ENCODE measurements at places on chromosomes 12 and 14.

DNA sequence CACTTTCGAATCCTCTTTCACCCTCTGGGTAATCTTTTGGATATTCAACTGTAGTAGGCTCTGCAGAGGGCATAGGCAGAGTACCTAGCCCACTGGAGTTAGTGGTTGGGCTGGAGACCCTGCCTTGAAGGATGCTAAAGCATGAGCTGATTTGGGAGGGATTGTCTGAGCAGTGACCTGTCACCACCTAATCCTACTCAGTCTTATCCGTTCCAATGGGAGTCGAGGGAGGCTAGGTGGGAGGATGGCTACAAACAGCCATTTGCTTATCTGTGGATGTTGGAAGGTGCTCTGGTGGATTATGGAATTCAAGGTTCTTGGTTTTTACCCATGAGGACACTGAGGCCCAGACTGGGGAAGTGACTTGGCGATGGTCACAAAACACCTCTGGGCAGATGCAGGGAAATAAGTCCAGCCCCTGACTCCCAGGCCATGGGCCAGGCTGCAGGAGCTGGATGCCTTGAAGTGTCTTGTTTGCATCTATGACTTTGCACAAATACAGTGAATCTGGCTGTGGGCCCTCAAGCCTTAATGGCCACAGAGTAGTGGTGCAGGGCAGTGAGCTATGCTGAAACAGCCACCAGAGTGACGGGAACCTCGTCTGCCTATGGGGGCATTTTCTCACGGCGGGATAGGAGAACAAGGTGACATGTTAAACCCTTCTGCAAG lies 3.7 kb downstream of the KMT5A start:
- no peak for DNase-seq

- DNase-seq = no peak
Observed at GRCh38 chr12:126811391-126811790, 1455.6 kb upstream of the TMEM132C start.

DNA sequence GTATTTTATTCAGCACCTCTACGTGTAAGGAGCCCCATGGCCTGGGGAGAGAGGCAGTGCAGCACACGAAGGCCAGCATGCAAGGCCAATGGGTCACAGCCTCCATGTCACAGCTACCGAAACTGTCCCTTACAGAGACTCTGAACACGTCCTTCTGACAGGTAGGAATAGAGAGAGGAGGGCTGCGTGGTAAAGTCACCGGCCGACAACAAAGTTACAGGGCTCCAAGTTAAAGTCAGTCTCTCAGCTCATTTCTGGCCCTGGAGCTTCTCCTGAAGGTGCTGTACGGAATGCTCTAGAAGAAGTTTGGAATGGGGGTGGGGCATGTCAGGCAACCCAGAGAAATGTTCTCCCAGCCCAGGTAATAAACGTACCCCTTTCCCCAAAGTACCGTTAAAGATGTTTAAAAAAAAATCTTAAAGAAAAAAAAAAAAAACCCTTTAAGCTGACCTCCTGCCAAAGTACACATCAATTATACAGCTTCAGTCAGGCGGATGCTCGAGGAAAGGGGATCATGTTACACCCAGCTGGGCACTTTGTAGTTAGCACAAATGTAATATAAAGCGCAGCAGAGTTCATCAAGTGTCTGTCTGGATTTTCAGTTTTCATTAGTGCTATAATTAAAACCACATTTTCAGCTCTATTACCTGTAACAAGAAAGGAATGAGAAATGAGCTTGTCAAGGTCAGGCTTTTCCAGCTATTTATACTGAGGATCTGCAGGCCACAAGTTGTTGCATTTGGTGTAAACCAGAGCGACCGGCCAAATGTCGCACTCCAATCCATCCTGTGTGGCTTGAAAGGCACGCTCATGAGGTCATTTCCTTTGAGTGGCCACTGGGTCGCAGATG lies 53.3 kb upstream of the CDKN3 start:
- DNase-seq = no peak

DNA sequence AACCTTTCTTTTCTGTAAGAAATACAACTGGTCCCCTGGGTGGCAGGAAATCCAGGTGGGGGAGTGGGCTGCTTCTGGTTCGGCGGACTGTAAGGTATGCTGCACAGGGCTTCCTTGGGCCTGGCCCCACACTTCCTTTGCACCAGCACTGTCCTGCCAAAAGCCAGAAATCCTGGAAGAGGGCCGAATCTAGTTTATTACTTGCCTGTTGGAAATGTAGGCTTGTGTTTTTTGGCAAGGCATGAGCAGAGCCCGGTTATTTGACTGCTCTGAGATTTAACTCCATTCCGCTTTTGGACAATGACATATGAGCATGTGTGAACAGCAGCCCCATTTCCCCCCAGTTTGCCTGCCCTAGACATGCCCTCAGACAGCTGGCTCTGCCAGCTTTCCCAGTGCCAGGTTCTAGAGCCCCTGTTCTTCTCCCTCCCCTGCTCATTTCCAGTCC lies 86.6 kb downstream of the BORCS5 start:
- no peak for DNase-seq

DNA sequence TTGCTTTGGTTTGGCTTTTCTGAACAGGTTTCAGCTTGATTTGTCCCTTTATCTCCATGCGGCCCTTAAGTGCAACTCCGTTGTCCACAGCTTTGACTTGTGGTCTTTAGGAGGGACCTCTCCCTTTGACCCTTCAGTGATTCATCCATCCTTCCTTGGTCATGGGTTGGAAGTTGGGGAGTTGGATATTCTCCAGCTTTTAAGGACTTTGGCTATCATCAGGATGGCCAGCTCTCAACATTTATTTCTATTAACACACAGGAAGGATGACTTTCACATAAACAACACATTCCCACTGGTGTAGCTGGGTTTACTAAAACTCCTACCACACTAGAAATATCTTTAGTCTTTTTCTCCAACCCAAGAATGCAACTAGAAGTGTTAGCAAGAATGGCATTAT lies 50.9 kb upstream of the E2F7 start:
- DNase-seq = no peak

GRCh38 chr12:89861086-89861485 lies 152.4 kb upstream of the ATP2B1 start:
- DNase-seq = no peak

DNA sequence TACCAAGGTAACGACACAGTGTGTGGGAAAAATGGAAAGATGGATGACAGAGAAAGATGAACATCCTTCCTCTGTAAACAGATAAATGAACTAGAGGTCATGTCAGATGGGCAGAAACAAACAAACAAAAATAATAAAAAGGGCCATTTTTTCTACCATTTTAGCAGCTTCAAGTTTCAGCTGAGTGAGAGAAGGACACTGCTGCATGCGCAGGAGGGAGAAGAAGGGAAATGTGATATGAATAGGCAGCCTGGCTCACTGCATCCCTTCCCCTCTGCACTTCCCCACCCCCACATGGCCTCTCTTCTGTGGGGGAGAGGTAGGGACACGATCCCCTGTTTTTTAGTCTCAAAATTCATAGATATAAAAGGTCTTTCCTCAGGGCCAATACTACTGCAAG lies 492.0 kb downstream of the NELL2 start:
- no peak for DNase-seq

DNA sequence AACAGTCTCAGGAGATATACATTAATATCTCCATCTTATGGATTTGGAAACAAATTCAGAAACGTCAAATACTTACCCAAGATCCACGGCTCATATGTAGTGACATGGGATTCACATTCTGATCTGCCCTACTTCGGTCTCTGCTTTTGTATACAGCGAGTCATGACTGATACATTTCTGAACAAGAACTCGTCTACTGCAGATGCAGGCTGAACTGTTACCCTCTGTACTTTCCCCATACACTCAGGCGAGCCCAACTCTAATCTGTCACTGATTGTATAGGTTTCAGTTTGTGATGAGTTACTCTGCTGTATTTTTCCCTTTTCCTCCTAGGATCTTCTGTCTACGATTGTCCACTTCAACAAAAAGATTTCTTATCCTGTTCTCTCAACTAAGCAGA lies 441.6 kb downstream of the CCDC91 start:
- DNase-seq = no peak

DNA sequence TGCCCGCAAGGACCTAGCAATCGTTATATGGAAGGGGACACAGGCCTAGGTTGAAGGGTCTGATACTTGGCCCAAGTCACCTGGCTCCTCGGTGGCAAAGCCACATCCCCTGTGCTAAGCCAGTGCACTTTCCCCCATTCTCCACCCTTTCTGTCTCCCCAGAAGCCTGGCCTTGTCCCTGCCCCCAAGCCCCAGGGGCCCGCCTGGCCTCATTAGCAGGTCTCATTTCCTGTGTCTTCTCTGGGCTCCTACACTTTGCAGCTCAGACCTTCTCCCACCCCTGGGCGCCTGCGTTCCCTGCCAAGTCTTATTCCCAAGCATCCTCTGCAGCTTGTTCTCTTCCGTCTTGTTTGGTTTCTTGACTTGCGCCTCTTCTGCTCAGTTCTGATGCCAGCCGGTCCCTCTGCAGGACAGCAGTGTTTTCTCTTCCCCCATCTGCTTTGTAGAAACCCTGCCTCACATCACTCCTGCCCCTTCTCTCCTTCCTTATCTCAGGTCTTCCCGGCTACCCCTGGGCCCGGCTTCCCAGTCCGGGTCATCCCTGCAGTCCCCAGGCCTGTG lies 66.7 kb downstream of the SLC24A4 start:
- DNase-seq = no peak

DNA sequence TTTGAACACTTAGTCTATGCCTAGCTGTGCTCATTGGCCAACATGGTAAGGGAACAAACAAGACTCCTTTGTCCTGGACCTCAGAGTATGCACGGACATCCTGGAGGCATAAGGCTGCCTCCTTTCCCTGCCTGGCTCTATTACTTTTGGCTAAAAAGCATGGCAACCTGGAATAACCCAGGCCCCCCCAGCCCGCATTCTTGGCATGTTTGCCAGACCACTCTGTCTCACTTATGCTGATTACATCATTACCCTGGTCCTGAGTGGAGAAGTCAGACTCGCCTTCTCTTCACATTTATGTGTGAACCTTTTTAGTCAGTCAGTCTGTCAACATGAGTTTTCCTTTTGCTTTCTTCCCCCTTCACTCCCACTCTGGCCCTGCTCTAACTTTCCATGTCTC lies 58.0 kb upstream of the ELK3 start:
- DNase-seq = no peak

- no peak for DNase-seq
Observed at GRCh38 chr12:129201029-129201428, 347.8 kb downstream of the GLT1D1 start.
